ENCODE measurements at places on chromosomes 7 and 10.
A peak's percentile ranks its signal among the peaks of the same experiment; 100 is the strongest.

GRCh38 chr10:48779546-48780152 lies 95.0 kb downstream of the WDFY4 start:
- DNase-seq = no peak

DNA sequence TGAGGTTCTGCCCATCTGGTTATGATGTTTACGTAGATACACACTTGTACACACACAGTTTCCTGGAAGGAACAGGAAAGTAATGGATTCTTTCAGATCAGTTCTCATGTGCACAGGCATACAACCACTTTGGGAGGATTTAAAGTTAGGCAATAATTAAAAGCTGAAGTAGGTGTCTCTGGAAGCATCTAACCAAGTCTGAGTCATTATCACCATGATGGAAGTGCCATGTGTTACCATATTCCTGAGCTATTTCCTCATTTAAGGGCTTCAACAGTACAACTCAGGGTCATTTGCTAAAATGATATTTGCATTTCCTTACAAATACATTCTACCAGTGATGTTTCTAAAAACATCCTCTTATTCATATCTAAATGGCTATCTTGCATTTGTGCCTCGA lies 41.4 kb upstream of the BET1 start:
- no peak for DNase-seq

DNA sequence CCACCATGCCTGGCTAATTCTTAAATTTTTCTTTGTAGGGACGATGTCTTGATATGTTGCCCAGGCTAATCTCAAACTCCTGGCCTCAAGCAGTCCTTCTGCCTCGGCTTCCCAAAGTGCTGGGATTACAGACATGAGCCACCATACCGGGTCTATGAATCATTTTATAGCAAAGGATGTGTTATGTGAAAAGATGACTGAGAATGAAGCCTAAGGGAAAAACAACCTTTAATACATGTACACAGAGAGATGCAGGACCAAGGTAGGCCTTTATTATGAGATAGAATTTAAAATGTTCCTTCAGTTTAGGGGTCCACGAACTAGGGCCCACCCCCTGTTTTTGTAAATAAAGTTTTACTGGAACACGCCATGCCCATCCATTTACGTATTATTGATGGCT lies 41.0 kb downstream of the UBE2H start:
- no peak for DNase-seq

DNA sequence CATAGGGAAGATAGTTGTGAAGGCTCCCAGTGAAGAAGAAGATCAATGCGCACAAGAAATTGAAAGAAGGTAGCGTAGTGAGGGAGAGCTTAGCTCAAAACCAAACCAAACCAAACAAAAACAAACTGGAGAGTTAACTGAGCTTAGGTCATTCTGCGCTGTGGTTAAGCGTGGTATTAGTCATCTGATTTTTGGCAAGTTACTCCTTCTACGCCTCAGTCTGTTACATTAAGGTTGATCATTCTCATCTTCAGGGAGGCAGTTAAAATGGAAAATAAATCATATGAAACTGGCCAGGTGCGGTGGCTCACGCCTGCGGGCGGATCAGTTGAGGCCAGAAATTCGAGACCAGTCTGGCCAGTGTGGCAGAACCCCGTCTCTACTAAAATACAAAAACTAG lies 259.7 kb downstream of the EXOC4 start:
- no peak for DNase-seq

- no peak for DNase-seq
Observed at GRCh38 chr7:9242636-9243035, 809.2 kb downstream of the NXPH1 start.

GRCh38 chr7:2260820-2261219 lies 18.8 kb downstream of the NUDT1 start:
- DNase-seq = no peak

DNA sequence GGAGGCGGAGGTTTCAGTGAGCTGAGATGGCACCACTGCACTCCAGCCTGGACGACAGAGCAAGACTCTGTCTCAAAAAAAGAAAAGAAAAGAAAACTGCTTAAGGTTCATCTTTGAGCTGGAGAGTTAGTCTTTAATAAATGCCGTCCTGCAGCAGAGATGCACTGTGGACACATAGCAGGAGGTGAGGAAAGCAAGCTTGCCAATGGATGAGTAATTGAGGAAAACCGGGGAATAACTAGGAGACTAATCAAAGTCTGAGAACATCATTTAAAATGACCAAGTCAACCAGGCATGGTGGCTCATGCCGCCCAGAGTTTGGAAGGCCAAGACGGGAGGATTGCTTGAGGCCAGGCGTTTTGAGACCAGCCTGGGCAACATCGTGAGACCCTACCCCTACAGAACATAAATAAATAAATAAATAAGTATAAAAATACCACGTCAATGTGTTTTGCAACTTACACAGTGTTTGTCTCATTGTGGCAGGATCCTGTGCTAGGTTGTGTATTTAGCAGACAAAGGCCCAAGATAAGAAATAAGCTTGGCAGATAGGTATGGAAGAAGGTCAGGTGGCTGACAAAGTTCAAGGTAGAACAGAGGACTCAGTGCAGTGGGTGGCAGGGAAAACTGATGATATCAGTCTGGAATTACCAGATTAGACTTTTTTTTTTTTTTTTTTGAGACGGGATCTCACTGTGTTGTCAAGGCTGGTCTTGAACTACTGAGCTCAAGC lies 115.7 kb upstream of the KMT2C start:
- DNase-seq = no peak

- no peak for DNase-seq
Observed at GRCh38 chr7:38731215-38731614, 100.0 kb upstream of the AMPH start.

DNA sequence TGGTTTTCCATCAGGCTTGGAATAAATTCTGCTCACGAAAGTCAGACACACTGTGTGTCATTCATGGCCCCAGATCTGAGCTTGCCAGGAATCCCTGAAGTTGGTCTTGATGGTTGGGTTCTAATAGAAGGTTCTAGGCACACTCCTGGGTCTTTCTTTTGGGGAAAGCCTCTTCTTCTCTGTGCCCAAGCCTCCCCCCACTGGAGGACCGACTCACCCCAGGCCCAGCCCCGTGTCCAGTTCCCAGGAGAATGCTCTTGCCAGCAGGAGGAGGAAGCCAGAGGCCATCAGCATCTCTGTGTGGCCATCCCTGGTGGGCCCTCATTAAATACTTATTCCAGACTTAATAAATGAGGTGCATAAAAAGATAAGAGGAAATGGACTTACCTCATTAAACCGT lies 548.0 kb downstream of the TCERG1L start:
- no peak for DNase-seq

- no peak for DNase-seq
Observed at GRCh38 chr10:124864421-124865193, 63.0 kb downstream of the ABRAXAS2 start.

DNA sequence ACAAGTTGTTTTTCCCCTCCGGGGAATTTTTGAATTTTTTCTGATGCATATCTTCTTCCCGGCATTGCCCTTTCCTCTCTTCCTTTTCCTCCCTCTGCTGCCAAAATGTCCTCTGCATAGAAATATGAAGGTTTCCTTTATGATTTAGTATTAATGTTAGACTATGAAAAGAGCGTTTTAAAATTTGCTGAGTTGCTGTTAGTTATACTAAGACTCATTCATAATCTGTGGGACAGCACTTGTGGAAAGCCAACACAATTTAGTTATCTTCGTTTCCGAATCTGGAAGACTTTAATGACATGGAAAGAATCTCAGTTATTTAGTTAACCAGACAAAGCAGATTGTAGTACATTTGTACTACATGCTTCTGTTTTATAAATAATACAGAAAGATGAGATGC lies 25.0 kb downstream of the POU6F2 start:
- DNase-seq = no peak

DNA sequence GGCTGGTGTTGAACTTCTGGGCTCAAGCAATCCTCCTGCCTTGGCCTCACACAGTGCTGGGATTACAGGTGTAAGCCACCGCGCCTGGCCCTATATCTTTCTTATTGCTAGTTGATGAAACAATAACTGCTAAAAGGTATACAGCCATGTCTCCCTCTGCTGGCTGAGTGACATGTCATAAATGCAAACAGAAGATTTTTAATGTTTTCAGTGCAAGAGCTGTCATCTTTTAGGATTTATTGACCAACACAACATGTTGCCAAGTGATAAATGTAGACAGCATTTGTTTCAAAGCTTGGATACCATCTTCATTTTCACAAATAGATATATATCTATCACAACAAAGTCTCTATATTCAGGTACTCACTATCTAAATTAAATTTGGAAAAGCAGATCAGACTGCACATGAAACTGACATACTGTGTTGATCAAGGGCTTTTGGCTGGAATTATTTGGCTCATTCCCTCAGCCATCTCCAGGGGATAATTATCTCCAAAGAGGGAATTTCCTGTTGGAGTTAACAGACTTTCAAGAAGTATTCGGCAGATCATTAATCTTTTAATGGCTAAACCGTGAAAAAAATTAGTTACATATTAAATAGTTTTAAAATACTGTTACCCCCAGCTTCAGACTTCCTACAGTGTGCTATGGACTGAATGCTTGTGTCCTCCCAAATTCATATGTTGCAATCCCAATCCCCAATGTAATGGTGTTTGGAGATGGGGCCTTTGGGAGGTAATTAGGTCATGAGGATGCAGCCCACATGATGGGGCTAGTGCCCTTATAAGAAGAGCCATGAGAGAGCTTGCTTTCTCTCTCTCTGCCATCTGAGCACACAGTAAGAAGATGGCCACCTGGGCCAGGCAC lies 41.3 kb upstream of the SRPK2 start:
- peak; percentile 8 for DNase-seq

GRCh38 chr10:47016564-47016963 lies 105.3 kb downstream of the PTPN20 start:
- no peak for DNase-seq

All from activated naive CD4-positive, alpha-beta T cell (primary cell).